NCI-H524 (cell line): ENCODE measurements at places on chromosomes 5 and 9.

DNA sequence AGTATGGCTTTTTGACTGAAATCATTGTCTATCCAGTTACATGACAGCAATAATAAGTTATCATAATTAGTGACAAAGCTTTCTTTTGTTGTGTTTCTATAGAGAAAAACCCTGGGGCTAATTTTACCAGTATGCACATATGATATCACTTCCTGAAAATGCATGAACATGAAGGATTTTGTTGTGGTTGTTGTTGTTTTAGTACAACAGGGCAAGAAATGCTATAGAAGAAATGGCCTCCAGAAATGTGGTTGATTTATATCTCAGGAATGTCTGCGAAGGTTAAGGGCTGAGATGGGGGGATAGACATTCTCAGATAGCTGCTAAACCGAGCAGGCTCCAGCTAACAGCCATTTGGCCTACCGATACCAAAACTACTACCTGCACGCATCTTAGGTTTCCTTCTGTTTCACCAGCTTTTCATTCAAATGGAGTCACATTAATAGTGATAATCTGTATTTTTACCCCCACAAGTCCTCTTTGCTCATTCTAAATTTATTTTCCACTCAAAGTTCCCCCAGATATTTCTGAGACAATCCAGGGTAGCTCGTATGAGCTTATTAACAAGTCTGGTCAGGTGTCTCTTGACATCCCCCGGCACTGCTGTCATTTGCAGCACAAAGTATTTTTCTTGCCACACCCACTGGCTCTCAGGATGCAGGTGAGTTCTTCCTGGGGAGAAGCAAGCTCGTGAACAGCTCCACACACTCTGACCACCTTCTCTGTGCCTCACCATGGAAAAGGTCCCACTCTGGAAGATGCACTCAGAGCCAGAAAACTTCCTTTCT lies 232.4 kb upstream of the GAS1 start:
- no peak for DNase-seq

DNA sequence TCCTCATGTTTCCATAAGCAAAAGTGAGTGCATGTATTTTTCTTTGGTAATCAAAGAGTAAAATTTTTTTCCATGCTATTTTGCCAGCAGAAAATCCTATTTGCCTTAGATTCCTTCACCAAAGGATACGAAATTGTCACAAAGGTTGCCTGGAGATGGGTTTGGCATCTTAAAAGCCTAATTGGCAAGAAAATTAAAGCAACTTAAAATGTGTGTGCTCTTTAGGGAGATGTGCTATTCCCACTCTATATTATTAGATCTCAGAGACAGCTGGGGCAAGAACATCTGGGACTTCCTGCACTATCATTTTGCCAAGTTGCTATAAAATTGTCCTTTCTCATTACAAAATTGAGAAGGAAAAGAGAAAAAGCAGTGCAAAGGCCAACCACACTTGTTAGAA lies 146.1 kb downstream of the PLCXD3 start:
- no peak for DNase-seq

GRCh38 chr5:176185133-176185733 lies 53.0 kb upstream of the SIMC1 start:
- DNase-seq, result no peak

- DNase-seq, result no peak
These were observed 41.7 kb upstream of the ZNF354B start for GRCh38 chr5:178818094-178818493.

GRCh38 chr5:58851153-58851552 lies 268.3 kb downstream of the RAB3C start:
- no peak for DNase-seq

- DNase-seq, result peak; percentile 91
These were observed at the start of gene IRX2 for GRCh38 chr5:2751592-2752021. TSS of gene IRX2 (minus strand) at chr5:2751677. CDS start at chr5:2751413, 264 bp downstream.

- no peak for DNase-seq
These were observed 87.0 kb downstream of the SLF1 start for GRCh38 chr5:94705427-94705826.

DNA sequence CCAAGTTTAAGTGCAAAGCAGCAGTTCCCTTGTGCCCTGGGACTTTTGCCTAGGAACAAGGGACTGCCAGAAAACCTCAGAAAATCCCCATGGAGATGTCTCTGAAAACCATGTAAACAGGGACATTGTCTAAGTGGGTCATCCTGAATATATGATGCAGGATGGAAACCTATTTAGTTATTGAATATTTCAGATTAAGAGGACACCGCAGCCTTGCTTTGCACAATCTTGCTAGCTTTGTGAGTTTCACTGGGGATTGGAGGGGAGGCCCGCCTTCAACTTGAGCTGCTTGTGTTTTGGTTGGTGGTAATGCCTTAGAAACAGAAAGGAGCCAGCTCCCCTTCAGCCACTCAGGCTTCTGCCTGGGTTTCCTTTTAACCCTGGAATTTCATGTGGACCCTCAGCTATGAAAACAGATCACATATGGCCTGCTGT lies 112.8 kb downstream of the C9orf152 start:
- no peak for DNase-seq

DNA sequence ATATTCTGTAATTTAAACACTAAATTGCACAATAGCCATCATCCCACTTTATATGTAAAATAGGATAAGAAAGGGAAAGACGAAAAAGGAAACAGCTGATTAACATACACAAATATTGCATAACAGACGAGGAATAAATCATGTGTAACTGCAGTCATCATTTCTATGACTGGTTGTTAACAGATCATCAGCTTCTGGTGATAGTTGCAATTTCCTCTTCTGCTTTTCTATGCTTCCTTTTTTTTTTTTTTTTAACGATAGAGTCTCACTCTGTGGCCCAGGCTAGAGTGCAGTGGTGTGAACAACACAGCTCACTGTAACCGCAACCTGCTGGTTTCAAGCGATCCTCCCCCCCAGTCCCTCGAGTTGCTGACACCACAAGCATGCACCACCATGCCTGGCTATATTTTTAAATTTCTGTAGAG lies 22.5 kb upstream of the JAKMIP2 start:
- no peak for DNase-seq

DNA sequence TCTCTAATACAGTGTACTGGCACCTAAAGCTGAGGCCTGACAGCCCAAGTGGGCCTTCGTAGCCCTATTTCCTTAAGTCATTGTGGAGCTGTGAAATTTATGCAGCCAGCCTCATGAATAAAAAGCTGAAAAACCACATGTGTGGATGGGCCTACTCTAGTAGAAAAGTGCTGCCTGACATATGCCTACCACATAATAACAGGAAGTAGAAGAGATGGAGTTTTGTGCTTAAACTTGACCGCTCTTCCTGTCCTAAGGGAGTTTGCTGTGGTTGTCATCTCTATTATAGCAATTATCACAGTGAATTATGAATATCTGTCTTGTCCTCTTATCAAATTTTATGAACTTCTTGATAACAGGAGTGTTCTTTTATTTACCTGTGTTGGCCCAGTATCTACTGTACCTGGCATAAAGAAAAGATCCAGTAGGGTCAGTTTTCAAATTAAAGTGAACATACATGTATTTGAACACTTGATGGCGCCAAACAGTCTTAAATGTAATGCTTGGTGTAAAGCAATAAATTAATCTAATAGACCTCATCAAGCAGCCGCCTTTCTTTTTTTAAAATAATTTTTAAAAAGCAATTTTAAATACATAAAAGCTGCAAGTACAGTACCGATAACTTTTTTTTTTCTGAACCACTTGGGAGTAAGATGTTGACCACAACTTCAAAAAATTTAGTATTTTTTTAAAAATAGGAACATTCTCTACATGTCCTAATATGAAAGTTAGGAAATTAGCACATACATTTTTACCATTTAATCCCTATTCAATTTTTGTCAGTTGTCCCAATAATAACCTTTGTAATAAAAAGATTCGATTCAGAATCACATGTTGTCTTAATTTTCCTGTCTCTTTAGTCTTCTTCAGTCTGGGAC lies 51.0 kb downstream of the FKTN start:
- DNase-seq, result peak; percentile 16

DNA sequence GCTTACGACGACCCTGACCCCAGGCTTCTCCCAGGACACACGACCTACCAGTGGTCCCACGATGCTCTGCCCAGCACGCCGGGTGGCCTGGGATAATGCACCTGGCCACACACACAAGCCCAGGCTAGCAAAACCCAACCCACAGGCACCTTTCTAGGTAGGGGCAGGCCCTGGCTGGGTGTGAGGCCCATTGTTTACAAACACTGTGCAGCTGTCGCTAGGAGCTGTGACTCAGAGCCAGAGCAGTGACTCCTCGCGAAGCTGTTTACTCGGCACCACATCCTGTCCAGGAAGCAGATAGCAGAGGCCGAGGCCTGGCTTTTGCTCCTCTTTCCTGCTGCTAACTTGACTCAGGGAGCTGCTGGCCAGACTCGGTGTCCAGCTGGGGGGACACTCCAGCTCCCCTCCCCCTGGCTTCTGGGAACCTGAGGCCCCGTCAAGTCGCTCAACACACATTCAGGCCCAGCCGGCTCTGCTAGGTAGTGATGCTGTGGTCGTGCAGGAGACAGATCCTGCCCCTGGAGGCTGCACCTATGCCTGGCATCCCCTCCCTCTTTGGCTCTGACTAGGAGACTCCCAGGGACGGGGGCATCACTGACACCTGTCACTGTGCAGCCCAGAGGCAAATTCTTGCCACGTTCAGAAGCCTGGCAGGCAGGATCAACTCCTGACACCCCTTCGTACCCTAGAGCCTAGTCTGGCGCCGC lies 12.8 kb upstream of the RALGDS start:
- DNase-seq, result no peak
